ENCODE measurements at places on chromosomes 12 and 14. TPM values are rescaled to one million over a fixed set of nuclear protein-coding genes. Genes with fewer than 3 reads are reported as not detected.

Gene ERP27
- 60.0 TPM for polyA plus RNA-seq

DNA sequence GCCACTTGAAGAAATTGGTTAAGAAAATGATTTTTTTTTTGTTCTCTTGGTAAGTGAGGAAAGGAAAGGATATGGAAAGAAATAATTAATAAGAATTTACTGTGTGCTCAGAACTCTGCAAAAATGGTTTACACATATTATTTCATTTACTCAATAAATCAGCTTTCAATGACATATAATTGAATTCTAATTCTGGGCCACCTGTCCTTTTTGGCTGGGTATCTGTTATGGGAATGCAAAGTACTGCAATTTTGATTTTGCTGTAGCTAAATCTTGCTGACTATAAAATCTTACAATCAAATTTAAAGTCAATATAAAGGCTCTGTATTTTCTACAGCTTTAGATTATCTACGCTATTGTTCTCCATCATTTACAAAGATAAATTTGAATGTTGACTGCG is 147.1 kb downstream of the GRIP1 start:
- no peak for DNase-seq
- no peak overlapping the region for H3K4me3 ChIP-seq
- H3K27ac ChIP-seq: no peak overlapping the region
- H3K36me3 ChIP-seq: no peaks in the 10 kb centered on the region
- no peaks in the 10 kb centered on the region for H3K4me1 ChIP-seq

GRCh38 chr12:47067176-47067575 is 12.2 kb upstream of the PCED1B start:
- no peaks in the 10 kb centered on the region for H3K27me3 ChIP-seq
- DNase-seq: no peak
- H3K4me1 ChIP-seq: peaks cover 13% of the 10 kb centered on the region
- no peaks in the 10 kb centered on the region for H3K36me3 ChIP-seq

GRCh38 chr12:131264635-131265034 is 310.9 kb downstream of the ADGRD1 start:
- H3K4me3 ChIP-seq: no peak overlapping the region
- H3K27ac ChIP-seq: no peak overlapping the region
- DNase-seq: no peak
- H3K36me3 ChIP-seq: no peaks in the 10 kb centered on the region

Gene PRMT5
- polyA plus RNA-seq: 54.1 TPM

DNA sequence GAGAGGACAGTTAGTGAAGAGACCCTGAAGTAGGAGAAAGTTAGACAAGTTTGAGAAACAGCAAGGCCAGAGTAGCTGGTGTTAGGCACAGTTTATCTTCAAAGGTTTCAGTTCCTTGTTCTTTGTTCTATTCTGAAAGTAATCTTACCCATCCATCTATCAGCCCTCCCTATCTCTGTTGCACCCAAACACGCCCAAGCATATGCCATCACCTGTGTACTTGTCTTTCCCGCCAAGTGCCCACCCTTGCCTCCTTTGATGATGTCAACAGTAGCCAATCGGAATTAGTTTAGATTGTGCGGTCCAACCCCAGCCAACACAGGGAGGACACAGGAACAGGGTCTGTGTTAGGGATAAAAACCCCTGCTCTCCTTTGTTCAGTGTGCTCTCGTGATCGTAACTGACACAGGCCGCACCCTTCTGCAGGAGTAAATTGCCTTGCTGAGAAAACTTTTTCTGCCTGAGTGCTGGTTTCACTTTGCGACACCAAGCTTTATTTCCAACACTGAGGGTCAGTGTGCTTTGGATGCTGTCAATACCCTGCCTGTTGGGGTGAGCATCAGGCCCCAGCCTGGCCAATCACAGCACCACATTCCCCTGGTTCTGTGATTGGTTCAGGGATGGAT is 4.7 kb upstream of the TMEM229B start:
- H3K27ac ChIP-seq: no peak overlapping the region
- no peak overlapping the region for H3K4me3 ChIP-seq
- H3K4me1 ChIP-seq: peaks cover 8% of the 10 kb centered on the region
- H3K27me3 ChIP-seq: no peaks in the 10 kb centered on the region

- no peaks in the 10 kb centered on the region for H3K27me3 ChIP-seq
- no peak overlapping the region for H3K27ac ChIP-seq
- no peaks in the 10 kb centered on the region for H3K36me3 ChIP-seq
- H3K4me3 ChIP-seq: no peak overlapping the region
These were observed 343.3 kb downstream of the MDGA2 start for GRCh38 chr14:47332106-47332505.

Gene CD9
- polyA plus RNA-seq: 166 TPM

Gene MMP14
- 17.1 TPM for polyA plus RNA-seq

DNA sequence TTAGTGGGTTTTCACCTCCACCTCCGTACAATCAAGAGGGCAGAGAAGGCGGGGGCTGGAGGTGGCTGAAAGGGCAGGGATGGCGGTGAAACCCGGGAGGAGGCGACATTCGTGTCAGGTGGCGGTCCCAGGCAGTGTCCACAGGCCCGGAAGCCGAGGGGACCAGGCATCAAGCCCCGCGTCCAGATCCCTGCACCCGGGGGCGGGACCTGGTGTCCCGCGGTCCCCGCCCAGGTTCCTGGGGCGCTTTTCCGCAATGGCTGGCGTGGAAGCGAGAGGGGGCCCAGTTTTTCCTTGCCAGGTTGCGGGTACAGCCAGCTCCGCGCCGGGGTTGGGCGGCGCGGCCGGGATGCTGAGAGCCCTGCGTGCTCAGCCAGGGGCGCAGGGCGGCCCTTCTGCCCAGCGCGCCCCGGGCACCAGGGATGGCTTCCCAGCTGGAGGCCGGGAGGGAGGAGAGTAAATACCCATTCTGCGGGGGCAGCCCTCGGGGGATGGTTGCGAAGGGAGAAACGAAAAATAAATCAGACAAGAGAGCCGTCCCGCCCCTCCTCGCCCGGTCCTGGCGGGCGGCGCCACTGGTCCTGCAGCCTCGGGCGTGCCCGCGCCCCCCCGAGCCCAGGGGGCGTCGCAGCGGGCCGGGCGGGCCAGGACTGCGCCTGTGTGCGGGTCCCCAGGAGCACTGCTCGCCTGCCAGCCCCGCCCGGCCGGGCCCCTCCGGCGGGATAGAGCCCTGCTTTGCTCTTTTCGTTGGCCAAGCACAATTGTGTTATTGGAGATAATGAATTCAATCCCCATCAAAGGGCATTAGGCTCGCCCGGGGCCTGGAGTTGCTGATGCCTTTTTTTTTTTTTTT is 11.5 kb downstream of the FOXA1 start:
- H3K4me3 ChIP-seq: peak overlapping the region; percentile 45
- DNase-seq: peak; percentile 80
- H3K4me1 ChIP-seq: peaks cover 19% of the 10 kb centered on the region
- H3K36me3 ChIP-seq: no peaks in the 10 kb centered on the region
- H3K27me3 ChIP-seq: peaks cover 57% of the 10 kb centered on the region

Gene HOXC12
- not detected for polyA plus RNA-seq

- H3K4me3 ChIP-seq: no peak overlapping the region
- DNase-seq: no peak
- H3K27me3 ChIP-seq: no peaks in the 10 kb centered on the region
- no peaks in the 10 kb centered on the region for H3K36me3 ChIP-seq
These were observed 12.9 kb upstream of the ASPG start for GRCh38 chr14:104072586-104072985.

- H3K4me1 ChIP-seq: no peaks in the 10 kb centered on the region
- no peak overlapping the region for H3K27ac ChIP-seq
- no peaks in the 10 kb centered on the region for H3K36me3 ChIP-seq
- no peaks in the 10 kb centered on the region for H3K27me3 ChIP-seq
- DNase-seq: no peak
These were observed 208.2 kb downstream of the EPS8 start for GRCh38 chr12:15581006-15581405.

GRCh38 chr14:94370524-94370910 is 17.9 kb downstream of the SERPINA1 start:
- H3K27me3 ChIP-seq: no peaks in the 10 kb centered on the region
- H3K36me3 ChIP-seq: no peaks in the 10 kb centered on the region
- H3K4me3 ChIP-seq: no peak overlapping the region

- peaks cover 48% of the 10 kb centered on the region for H3K27me3 ChIP-seq
- H3K4me3 ChIP-seq: no peak overlapping the region
- peaks cover 4% of the 10 kb centered on the region for H3K4me1 ChIP-seq
- DNase-seq: no peak
- H3K27ac ChIP-seq: no peak overlapping the region
These were observed 6.4 kb upstream of the SLC38A4 start for GRCh38 chr12:46832130-46832704.
